ENCODE measurements at places on chromosomes 1 and 21.

GRCh38 chr1:230072866-230073265 lies 5.8 kb downstream of the GALNT2 start:
- peaks cover 30% of the 10 kb centered on the region for H3K36me3 ChIP-seq
- no peak overlapping the region for H3K4me3 ChIP-seq
- H3K27me3 ChIP-seq = no peaks in the 10 kb centered on the region
- no peak for ATAC-seq
- peaks cover 54% of the 10 kb centered on the region for H3K4me1 ChIP-seq

DNA sequence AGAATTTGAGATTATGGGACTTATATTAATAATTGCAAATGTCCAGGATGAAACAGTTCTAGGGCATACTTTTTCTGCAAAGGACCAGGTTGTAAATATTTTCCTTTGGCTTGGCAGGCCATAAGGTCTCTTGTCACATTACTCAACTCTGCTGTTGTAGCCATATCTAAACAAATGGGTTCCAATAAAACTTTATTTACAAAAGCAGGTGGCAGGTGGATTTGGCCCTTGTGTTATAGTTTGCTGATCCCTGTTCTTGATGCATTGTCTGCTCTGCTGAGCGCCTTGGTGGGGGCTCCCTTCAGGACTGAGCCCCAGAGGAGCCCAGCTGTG lies 258.5 kb downstream of the FOXD2 start:
- no peak overlapping the region for H3K4me3 ChIP-seq
- peaks cover 1% of the 10 kb centered on the region for H3K27me3 ChIP-seq
- no peak overlapping the region for H3K27ac ChIP-seq
- no peak for ATAC-seq
- H3K36me3 ChIP-seq = no peaks in the 10 kb centered on the region
- H3K4me1 ChIP-seq = no peaks in the 10 kb centered on the region

- ATAC-seq = peak; percentile 78
- no peaks in the 10 kb centered on the region for H3K27me3 ChIP-seq
- peaks cover 7% of the 10 kb centered on the region for H3K4me1 ChIP-seq
- H3K36me3 ChIP-seq = no peaks in the 10 kb centered on the region
- H3K27ac ChIP-seq = peak overlapping the region; percentile 23
These were observed 21.2 kb downstream of the OVGP1 start for GRCh38 chr1:111406321-111406768.

DNA sequence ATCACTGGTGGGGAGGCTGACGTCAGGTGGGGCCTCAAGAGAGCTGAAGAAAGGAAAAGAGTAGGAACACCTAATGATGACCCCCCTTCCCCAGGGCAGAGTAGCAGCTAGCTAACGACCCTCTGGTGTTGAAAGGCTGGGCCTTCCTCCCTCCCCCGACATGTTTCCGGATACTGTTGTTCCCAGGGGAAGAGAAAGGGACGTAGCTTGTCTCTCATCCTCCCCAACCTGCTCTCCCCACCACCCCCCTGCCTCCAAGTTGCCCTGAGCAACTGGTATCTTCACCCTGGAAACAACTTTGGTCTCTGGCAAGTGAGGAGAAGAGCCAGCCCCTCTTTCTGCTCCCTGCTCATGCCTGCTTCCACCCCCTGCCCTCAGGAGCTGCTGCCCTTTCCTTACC lies 2.4 kb downstream of the SEMA6C start:
- peaks cover 11% of the 10 kb centered on the region for H3K4me1 ChIP-seq
- H3K36me3 ChIP-seq = no peaks in the 10 kb centered on the region
- H3K27ac ChIP-seq = no peak overlapping the region
- ATAC-seq = no peak
- no peaks in the 10 kb centered on the region for H3K27me3 ChIP-seq

GRCh38 chr21:34974162-34974981 lies 74.7 kb downstream of the RUNX1 start:
- H3K4me3 ChIP-seq = peak overlapping the region; percentile 82
- H3K4me1 ChIP-seq = peaks cover 68% of the 10 kb centered on the region
- peaks cover 12% of the 10 kb centered on the region for H3K36me3 ChIP-seq

DNA sequence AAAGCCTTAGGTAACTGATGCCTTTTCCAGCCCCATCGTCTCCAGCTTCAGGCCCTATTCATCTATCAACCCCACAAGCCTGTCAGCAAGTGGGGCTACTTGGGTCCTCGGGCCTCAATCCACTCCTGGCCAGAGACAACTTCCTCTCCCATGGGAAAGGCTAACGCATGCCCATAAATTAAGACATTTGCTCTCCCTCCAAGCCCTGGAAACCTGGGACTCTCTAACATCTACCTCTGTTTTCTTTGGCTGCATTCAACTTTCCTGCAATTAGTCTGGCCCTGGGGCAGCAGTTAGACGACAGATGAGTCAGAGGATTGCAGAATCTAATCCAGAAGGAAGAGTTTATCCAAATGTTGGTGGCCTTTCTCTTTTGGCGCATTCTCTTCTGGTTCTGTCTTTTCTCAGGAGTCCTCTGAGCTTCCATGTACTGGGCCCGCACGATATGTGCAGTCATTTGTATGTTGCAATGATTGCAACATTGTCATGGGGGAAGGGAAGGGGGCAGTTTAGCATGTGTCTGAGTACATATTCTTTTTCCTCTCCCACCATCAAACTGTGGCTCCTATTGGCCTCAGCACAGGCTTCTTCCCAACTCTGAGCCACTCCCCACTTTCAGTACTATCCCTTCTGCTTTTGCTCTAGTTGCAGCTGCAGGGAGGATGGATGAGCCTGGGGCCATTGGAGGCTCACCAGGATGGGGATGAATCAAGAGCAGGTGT lies 54.4 kb downstream of the NAV1 start:
- H3K36me3 ChIP-seq = no peaks in the 10 kb centered on the region
- ATAC-seq = no peak
- no peaks in the 10 kb centered on the region for H3K4me1 ChIP-seq
- no peak overlapping the region for H3K4me3 ChIP-seq
- no peak overlapping the region for H3K27ac ChIP-seq

DNA sequence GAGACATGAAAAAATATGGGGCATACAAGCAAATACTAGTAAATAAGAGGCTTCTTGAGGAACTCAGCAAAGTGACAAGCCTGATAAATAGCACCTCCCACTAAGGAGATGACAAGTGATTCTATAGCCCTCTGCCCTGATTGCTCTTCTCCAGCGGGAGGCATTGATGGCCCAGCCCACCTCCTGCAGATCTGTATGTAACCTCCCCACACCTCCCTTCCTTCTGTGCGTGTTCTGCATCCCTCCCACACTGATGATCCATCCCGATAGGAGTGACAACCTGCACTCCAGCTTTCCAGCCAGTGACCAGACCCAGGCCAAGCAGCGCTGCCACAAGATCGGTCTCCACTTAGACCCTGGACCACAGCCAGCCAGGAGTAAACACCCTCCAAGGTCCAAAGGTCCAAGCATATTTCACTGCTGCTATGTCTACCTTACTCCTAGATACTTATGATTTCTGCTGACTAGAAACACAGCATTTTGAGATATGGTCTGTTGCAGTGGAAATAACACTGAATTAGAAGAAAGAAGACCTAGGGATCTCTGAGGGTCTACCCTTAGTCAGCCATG lies 176.1 kb downstream of the BRINP2 start:
- no peaks in the 10 kb centered on the region for H3K4me1 ChIP-seq
- no peak for ATAC-seq
- H3K4me3 ChIP-seq = no peak overlapping the region
- H3K27ac ChIP-seq = no peak overlapping the region

- peaks cover 42% of the 10 kb centered on the region for H3K27me3 ChIP-seq
- ATAC-seq = no peak
- H3K36me3 ChIP-seq = no peaks in the 10 kb centered on the region
- no peak overlapping the region for H3K27ac ChIP-seq
- H3K4me3 ChIP-seq = no peak overlapping the region
These were observed 106.6 kb downstream of the MATN1 start for GRCh38 chr1:30616759-30617158.

DNA sequence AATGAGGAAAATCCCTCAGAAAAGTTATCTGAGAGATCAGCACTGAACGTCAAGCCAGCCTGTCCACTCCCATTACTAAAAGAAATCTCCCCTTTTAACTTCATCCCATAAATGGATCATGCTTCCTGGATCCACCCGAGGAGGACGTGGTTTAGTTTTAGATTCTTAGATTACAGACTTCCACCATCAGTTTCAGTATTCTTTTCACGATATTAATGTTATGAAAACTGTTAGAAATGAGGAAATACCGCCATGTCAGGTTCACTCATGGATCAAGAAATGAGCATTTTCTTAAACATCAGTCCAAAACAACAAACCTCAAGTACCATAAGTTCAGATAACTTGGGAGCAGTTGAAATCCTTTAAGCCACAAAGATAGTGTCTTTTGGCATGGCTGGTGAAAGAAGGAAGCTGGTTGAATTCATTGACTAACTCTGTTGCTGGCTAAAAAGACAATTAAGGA lies 49.8 kb downstream of the NFIA start:
- peaks cover 4% of the 10 kb centered on the region for H3K27me3 ChIP-seq
- ATAC-seq = peak; percentile 24
- peak overlapping the region; percentile 1 for H3K4me3 ChIP-seq
- peaks cover 5% of the 10 kb centered on the region for H3K4me1 ChIP-seq

- H3K4me3 ChIP-seq = peak overlapping the region; percentile 90
- ATAC-seq = no peak
- H3K27me3 ChIP-seq = no peaks in the 10 kb centered on the region
- H3K27ac ChIP-seq = no peak overlapping the region
- H3K36me3 ChIP-seq = peaks cover 100% of the 10 kb centered on the region
- peaks cover 40% of the 10 kb centered on the region for H3K4me1 ChIP-seq
These were observed 10.0 kb downstream of the ARF1 start for GRCh38 chr1:228092342-228093049.

GRCh38 chr1:184061396-184062003 lies 10.0 kb downstream of the TSEN15 start:
- peaks cover 46% of the 10 kb centered on the region for H3K36me3 ChIP-seq
- no peak overlapping the region for H3K4me3 ChIP-seq
- no peaks in the 10 kb centered on the region for H3K27me3 ChIP-seq
- H3K4me1 ChIP-seq = peaks cover 6% of the 10 kb centered on the region
- no peak overlapping the region for H3K27ac ChIP-seq

DNA sequence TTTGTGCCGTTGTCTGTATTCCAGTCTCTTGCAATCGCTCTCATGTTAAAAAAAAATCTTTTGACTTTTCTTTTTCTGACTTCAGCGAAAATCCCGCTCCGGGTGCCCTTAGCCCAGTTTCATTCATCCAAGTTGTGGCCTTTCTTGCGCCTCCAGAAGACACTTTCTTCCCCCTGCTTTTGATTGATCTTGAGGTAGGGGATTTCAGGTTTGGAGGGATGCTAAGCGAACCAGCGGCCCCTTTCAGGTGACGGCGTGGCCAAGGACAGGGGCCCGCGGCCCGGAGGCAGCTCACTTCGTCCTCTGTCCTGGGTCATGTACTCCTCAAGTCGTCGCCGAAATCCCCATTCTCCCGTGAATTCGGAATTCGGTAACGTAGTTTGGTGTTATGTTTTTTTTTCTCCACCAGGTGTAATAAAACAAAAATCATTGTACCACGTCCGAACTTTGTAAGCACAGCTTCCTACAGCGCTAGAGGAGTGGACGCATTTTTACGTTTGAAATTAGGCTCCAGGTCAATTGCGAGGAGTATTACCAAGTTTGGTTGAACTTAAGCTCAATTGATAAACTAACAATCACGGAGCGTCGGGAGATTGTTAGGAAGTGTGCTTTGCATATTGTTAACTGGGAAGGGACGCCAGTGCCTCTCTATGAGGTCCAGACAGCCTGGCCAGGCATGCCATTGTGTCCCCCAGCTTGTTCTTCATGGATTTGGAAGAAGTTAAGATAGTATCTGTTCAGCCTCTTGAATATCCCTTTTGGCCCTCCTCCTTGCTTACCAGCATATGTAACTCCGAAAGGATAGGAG lies 1.1 kb downstream of the MRPS6 start:
- peaks cover 45% of the 10 kb centered on the region for H3K4me1 ChIP-seq
- no peak for ATAC-seq
- no peaks in the 10 kb centered on the region for H3K27me3 ChIP-seq
- peaks cover 6% of the 10 kb centered on the region for H3K36me3 ChIP-seq
- H3K27ac ChIP-seq = peak overlapping the region; percentile 96
- H3K4me3 ChIP-seq = peak overlapping the region; percentile 98

DNA sequence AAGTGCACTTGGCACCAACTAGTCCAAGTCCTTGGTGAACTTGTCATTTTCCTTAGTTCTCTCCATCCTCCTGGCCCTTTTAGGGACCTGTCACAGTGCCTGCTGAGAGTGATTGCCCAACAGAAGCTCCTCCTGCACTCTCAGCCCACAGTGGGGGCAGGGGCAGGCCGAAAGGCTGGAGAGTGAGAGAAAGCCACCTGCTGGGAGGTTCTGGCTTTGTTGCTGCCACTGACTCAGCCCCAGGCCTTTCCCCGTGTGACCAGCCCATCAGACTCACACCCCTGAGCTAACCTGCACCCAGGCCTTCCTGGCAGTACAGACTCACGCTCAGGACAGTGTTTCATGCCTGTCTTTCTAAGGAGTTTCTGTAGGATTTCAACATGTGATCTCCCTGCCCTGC lies 17.1 kb upstream of the PROK1 start:
- peaks cover 16% of the 10 kb centered on the region for H3K27me3 ChIP-seq
- H3K36me3 ChIP-seq = no peaks in the 10 kb centered on the region
- ATAC-seq = no peak

DNA sequence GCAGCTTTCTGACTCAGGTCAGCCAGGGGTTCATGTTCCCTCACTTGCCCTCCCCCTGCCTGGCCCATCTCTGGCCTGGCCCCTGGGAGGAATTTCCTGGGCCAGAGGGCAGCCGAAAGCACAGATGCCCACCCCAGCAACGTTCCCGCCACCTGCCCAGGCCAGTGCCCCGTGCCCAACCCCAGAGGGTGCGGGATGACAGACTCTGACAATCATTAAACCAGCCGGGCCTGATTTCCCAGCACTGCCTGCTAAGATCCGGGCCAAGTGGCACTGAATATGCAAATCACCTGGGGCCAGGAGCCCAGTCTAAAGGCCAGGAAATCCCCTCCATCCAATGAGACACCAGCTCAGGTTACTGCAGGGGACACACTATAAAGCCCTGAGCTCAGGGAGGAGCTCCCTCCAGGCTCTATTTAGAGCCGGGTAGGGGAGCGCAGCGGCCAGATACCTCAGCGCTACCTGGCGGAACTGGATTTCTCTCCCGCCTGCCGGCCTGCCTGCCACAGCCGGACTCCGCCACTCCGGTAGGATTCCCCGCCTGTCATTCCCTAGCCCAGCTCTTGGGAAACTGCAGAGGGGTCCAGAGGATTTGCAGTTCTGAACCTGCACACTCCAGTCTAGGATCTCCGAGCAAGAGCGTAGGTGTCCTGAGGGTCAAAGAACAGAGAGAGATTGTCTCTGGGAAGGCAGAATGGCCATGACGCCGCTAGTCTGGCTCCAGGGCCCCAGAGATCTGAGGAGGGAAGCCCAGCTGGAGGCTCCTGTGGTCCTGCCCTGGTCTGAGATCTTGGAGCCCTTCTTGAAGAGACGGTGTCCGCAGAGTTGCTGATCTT lies at the start of gene ELF3:
ELF3 (plus strand) TSS at position 408 of the 836 bp plus-strand sequence. CDS start 550 bp downstream, outside the sequence.
- ATAC-seq = peak; percentile 71
- H3K36me3 ChIP-seq = peaks cover 8% of the 10 kb centered on the region
- H3K27ac ChIP-seq = no peak within 1 kb of the TSS
- H3K27me3 ChIP-seq = no peaks in the 10 kb centered on the region
- H3K4me1 ChIP-seq = no peaks in the 10 kb centered on the region

DNA sequence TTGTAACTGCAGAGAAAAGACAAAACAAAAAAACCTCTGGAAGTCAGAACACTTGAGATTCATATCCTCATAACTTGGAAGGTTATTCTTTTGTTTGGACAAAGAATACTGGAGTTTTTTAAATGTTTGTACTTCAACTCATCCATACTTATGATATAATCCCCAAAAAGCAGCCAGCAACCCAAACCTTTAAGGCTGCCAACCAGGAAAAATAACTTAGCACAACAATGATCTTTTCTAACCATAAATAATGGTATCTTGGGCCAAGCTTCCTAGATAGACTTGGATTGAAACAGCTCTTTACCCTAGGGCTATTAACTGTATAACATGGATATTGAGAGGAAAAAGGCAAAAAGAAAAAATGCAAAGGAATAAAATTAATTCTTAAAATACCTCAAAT lies 335.1 kb downstream of the LTN1 start:
- H3K27ac ChIP-seq = no peak overlapping the region
- no peak overlapping the region for H3K4me3 ChIP-seq
- no peaks in the 10 kb centered on the region for H3K4me1 ChIP-seq
- H3K27me3 ChIP-seq = no peaks in the 10 kb centered on the region

Measured in activated T-helper 17 cell treated with anti-CD3 and anti-CD28 coated beads, Interleukin-2, amount 50 U/mL, for 72 hours (primary cell).